ENCODE measurements at places on chromosomes 11 and 22.

GRCh38 chr11:97516688-97517087 lies 1126.9 kb downstream of the JRKL start:
- DNase-seq = no peak

- DNase-seq = no peak
Measured at GRCh38 chr22:32603651-32604540, 129.3 kb downstream of the FBXO7 start.

DNA sequence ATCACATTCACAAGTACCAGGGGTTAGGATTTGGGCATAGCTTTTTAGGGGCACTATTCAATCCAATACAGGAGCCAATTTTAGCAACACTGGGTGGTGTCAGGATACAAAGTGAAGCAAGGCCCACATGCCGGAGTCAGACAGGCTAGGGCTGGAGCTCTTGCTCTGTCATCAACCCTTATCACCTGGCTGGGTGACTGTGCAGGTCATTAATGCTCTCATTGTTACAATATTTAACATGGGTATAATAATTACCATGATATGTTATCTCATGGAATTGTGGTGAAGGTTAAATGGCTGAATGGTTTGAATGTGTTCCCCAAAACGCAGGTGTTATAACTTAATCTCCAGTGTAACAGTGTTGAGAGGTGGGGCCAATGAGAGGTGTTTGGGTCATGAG lies 143.3 kb upstream of the THY1 start:
- DNase-seq = no peak

- DNase-seq = no peak
Measured at GRCh38 chr11:115874843-115875242, 370.6 kb upstream of the CADM1 start.

- no peak for DNase-seq
Measured at GRCh38 chr11:64827451-64827839, 17.0 kb downstream of the CDC42BPG start.
